ENCODE measurements at places on chromosomes 2 and 18.

DNA sequence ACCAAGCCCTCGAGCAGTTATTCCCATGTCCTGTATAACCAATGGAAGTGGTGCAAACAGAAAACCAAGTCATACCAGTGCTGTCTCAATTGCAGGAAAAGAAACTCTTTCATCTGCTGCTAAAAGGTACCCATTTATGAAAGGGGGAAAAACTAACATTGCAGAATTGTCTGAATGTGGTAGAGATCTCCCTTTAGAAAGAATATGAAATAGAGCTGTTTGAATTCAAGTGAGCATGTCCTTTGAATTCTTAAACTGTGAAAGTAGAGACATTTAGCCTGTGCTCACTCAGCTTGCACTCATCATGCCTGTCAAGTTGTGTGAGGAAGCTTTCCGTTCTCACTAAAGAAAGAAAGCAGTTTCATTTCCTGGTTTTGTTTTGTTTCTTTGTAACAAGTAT, 87.4 kb downstream of the EML4 start:
- peak; percentile 24 for DNase-seq

DNA sequence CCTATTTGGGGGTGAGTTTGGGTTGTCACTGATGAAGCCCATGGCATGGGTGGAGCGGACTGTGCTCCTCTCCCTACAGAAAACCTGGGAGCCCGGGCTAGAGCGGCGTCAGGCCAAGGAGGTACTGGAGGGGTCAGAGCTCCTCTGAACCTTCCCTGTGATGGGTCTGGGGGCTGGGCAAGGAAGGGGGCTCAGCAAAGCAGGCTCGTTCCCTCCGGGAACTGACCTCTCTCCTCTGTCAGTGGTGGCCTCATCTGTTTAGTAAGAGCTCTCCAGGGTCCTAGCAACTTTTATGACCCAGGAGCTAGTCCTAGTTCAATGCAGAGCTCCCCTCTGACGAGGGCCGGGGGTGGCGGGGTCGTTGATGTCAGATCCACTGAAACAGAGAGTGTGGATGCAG, 62.4 kb upstream of the OTOF start:
- no peak for DNase-seq

DNA sequence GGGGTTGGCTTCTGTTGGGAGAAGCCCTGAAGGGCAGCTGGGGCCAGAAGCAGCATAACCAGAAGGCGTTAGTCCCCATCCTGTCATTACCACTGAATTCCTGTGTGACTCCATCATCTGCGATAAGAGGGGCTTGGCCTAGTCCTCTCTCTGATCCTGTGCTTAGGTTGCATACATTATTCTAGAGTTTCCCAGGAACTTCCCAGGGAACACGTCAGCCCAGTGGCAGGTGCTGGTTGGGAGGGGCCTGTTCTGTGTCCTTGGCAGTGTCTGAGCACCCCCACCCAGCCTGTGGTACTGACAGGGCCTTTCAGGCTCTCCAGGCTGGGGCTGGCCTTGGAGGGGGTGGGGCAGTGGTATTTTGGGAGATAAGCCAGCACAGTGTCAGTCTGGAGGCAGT, 4.5 kb upstream of the TOGARAM2 start:
- no peak for DNase-seq

DNA sequence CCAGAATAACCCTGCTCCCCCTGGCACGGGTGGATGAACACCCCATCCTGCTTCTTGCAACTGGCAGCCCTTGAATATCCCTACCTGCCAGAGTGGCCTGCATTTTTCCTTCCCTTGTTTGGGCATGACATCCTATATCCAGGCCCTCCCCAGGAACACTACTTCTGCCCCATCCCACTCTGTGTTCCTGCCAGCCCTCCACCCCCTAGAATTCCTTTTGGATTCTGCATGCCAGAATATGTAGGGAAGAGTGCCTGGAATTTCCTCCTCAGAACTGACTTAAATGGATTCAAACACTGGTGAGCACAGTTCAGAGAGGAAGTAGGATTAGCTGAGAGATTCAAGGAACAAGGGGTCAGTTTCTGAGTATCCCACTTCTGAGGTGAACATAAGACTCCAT, 123.5 kb upstream of the PELI1 start:
- no peak for DNase-seq

DNA sequence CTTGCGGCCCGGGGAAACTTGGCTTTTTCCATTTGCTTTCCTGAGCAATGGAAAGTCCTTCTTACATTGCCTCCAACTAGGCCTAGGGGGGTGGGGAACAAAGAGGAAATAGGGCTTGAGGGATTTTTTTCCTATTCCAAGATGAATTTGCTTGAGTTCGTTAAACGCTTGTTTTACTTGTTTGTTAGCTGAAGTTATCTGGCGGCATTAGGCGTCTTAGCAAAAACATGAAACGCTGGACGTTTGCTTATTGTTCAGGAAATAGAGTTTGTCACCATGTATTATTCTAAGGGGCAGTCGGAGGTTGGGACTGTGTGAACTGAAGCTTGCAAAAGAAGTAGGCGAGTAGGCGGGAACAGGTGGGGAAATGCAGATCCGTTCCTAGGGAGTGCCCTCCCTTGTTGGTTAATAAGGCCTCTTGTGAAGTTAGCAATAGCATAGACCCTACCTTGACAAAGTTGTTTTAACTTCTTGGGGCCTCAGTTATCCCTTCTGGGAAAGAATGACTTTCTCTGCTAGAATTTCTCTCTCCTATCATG, 1.9 kb downstream of the CABLES1 start:
- DNase-seq = no peak

DNA sequence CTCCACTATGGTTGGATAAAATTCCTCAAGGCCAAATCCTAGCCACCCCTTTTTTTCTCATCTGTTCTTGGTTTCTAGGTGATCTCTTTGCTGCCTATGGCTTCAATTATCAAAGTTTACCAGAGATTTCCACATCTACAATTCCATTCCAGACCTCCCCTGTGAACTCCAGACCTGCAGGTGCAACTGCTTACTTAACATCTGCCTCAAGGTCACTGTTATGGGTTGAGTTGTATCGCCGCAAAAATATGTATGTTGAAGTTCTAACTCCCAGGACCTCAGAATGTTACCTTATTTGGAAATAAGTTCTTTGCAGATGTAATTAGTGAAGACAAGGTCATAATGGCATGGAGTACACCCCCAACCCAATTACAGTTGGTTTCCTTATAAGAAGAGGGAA, 60.4 kb upstream of the SOS1 start:
- DNase-seq = no peak

GRCh38 chr2:99550368-99550767, 60.6 kb upstream of the REV1 start:
- no peak for DNase-seq

GRCh38 chr18:28171837-28172236, 5.1 kb downstream of the CDH2 start:
- DNase-seq = no peak

DNA sequence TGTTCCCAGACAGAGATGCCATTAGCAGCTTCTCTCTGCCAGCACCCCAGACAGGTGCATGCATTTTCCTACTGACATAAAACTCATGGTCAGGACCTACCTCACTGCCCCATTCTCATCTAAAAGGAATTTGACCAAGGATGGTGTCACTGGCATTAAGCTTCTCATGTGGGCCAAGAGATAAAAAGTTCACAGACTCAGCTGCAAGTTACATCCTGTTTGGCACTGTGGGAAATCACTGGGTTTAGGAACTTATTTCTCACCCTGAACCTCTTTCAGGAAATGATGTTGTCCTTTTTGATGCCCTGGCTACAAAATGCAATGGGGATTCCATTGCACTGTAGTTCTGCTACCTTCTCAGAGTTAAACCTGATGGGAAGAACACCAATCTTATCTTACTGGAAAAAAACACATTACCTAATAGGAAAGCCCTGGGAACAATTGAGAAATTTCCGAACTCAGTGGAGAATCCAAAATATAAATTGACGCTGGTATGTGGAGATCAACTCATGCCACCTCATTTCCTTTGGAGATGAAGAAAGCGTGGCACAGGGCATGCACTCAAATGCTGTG, 252.1 kb upstream of the COPS8 start:
- DNase-seq = no peak

DNA sequence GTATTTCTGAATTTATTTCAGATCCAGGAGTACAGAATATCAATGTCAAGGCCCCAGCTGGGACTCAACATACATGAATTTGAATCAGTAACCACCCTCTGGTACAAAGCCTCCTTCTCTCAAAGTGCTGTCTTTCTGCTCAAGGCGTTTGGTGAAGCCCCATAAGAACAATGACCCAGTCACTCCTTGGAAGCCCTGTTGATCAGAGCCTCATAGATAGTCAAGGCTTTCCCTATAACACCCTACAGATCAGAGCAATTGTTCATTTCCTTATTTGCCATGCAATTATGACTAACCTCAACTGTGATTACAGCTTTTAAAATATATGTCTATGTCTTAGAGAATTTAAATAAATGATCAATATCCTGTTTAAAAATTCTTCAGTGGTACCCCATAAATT, 159.1 kb upstream of the CREB1 start:
- no peak for DNase-seq

DNA sequence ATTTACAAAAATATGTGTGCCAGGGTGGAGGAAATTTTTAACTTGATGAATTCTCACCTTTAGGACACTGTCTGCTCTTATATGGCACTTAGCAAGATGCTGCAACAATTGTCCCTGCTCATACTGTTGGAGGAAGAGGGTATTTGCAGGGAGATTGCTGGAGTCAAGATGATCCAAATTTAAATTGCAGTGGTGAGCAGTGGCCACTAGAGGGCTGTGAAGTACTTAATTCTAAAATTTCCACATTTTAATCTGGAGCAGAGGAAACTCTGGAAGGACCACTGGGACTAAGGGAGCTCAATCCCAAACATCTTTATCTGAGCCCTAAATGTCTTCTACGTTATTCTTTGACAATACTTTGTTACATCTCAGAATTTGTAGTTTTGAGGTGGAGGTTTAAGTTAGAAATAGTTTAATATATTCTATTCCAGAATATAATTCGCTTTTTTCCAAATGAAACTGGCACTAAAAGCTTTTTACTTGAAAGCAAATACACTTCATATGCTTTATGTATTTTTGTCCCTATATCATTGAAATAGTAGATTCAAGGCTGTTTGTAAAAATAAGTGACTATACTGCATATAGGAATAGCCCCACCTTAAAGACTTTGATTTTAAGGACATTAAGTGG, 33.0 kb upstream of the PTH2R start:
- DNase-seq = peak; percentile 45

GRCh38 chr2:200455958-200456421, 53.9 kb downstream of the KCTD18 start:
- no peak for DNase-seq

- DNase-seq = no peak
These were observed 711.5 kb upstream of the KLHL29 start for GRCh38 chr2:22673529-22673928.

GRCh38 chr2:176124110-176124946, 1.8 kb downstream of the HOXD9 start:
- DNase-seq = no peak

DNA sequence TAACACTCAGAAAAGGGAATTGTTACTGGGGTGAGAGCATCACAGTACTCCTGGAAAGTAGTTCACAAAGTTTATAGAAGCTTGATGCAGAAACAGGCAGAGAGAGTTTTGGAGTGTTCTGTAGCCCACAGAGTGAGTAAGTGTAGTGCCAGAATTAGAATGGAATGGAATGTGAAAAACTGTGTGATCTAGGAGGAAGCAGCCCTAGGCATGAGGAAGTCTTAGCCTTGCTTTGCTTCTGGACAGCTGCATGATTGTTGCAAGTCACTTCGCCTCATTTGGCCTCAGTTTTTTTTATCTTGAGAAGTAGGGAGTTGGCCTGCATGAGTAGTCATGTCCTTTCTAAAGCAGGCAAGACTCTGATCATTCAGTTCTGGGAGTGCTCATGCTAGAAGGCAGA, 10.9 kb downstream of the SERPINB12 start:
- no peak for DNase-seq

DNA sequence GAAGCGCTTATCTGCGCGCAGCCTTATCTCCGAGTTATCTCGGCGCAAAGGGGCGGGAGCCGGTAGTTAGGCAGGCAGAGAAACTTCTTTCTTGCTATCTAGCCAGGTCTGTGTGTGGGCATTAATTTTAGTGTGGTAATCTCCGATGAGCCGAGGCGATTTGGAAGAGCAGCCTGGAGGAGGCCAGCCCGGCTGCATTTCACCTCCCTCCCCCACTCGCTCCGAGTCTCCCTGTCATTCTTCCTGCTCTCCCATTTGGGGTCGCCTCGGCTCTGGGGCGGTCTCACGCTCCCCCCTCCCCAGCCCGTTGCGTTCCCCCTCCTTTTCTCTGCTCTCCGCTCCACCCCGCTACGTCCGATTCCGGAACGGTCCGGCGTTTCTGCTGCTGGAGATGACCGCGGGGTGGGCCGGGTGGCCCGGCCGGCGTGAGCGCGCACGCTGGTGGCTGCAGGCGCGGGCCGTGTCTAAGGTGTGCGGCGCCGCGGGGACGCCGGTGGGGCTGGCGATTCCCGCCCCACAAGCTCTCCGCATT, 566 bp downstream of the GATA6 start:
- peak; percentile 34 for DNase-seq

DNA sequence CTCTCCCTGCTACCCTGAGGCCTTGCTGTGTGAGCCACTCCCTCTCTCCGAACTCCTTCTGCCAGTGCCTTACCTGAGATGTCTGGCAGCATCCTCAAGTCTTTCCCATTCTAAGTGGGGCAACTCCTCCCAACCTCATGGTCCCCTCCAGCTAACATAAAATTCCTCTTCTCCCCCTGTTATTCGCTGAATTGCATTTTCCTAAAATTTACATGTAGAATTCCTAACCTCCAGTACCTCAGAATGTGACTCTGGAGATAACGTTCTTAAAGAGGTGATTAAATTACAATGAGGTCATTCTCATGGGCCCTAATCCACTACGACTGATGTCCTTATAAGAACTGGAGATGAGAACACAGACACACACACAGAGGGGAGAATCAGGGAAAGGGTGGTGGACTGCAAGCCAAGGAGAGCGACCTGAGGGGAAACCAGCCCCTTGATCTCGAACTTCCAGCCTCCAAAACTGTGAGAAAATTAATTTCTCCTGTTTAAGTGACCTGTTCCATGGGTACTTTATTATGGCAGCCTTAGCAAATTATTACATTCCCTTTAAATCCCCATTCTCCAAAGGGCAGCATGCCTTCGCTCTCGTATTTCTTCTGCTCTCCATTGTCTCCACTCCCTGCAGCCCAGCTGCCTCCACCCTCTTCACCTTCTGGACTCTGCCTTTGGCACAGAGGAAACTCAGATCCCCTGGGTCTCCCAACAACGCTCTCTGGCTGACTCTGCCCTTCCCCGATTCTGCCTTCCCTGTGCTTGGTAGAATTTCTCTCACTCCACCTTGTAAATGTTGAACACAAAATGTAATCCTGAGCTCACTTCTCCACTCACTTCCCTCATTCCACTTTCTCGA, 70.5 kb downstream of the TGIF1 start:
- no peak for DNase-seq
